Transverse colon (tissue), 4 donors: ENCODE measurements at places on chromosomes 1 and 21. TPM values are rescaled to one million over a fixed set of nuclear protein-coding genes. Genes with fewer than 3 reads are reported as not detected.

GRCh38 chr21:45467221-45467779 lies 62.3 kb downstream of the COL18A1 start:
- DNase-seq: no peak
- H3K27me3 ChIP-seq: no peaks in the 10 kb centered on the region
- H3K4me1 ChIP-seq: peaks cover 30% of the 10 kb centered on the region
- H3K27ac ChIP-seq: no peak overlapping the region
- no peak overlapping the region for H3K4me3 ChIP-seq

- DNase-seq: no peak
- H3K36me3 ChIP-seq: no peaks in the 10 kb centered on the region
- no peak overlapping the region for H3K4me3 ChIP-seq
- H3K4me1 ChIP-seq: no peaks in the 10 kb centered on the region
- no peaks in the 10 kb centered on the region for H3K27me3 ChIP-seq
Observed at GRCh38 chr1:219339466-219339865, 165.8 kb downstream of the LYPLAL1 start.

DNA sequence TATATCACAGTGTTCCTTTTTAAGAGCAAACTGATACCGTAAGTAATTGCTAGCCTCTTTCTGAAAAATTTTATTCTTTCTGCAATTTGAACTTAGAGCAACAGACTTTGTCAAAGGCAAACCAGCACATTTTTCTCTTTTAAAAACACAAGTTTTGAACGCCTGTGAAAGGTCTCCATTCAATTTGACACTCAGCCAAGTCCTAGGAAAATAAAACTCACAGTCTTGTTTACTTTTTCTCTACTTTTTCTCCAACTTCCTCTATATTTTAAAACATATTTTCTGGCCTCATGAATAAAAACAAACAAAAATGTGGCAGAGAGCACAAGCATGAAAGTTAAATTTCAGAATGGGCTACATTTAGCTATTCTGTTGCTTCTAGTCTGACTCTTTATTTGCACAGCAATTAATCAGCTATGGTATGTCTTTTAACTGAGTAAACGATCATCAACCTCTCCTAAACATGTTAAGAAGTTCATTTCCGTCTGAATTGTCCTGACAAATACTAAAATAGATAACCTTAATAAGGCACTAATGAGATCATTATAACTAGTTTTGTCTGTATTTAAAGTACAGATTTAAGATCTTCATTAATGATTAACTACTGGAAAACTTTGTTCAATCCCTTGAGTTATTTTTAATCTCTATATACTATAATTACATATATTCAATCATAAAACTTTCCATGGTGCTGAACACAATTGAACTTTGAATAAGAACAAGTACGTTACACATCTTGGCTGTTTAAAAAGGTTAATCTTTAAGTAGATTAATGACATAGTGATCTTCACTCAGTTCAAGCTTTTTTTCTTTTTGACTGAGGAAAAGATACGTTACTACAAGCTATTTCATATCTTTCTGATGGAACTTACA lies 550.6 kb downstream of the PTBP2 start:
- no peak overlapping the region for H3K4me3 ChIP-seq
- H3K27me3 ChIP-seq: no peaks in the 10 kb centered on the region
- H3K4me1 ChIP-seq: peaks cover 9% of the 10 kb centered on the region
- no peaks in the 10 kb centered on the region for H3K36me3 ChIP-seq

DNA sequence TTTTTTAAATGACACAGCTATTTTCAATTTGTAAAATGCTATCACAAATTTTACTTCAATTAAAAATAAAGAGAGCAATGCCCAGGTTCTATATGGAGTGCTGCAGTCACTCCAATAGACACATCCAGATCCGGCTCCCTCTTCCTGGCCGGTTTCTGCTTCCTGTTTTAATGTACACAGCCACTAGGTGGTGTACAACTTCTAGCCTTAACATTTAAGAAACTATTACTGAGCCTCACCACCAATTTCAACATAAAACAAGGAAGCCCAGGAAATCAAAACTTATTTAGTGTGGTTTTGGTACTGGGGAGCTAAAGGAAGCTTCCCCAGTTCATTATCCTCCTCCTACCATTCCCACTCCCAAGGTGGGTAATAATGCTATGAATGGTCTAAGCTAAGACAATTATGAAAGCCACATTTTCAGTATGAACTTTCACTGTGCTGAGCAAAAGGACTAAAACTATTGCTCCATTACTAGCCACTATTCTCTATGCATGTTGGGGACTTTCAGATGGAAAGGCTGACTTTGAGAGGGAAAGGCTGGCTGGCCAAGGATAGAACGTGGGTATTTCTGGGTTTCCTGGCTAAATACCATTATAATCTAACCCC lies 25.5 kb upstream of the MTMR11 start:
- no peaks in the 10 kb centered on the region for H3K36me3 ChIP-seq
- H3K4me1 ChIP-seq: no peaks in the 10 kb centered on the region
- H3K27me3 ChIP-seq: no peaks in the 10 kb centered on the region
- H3K27ac ChIP-seq: peak overlapping the region; percentile 44
- DNase-seq: peak; percentile 57

- H3K27ac ChIP-seq: no peak overlapping the region
- H3K4me1 ChIP-seq: no peaks in the 10 kb centered on the region
- no peaks in the 10 kb centered on the region for H3K36me3 ChIP-seq
Observed at GRCh38 chr1:185974367-185975170, 240.4 kb downstream of the HMCN1 start.

Gene LRRC42
- 24.7 TPM for total RNA-seq
